GM23338 (cell line): ENCODE measurements at places on chromosomes 6 and 20.

DNA sequence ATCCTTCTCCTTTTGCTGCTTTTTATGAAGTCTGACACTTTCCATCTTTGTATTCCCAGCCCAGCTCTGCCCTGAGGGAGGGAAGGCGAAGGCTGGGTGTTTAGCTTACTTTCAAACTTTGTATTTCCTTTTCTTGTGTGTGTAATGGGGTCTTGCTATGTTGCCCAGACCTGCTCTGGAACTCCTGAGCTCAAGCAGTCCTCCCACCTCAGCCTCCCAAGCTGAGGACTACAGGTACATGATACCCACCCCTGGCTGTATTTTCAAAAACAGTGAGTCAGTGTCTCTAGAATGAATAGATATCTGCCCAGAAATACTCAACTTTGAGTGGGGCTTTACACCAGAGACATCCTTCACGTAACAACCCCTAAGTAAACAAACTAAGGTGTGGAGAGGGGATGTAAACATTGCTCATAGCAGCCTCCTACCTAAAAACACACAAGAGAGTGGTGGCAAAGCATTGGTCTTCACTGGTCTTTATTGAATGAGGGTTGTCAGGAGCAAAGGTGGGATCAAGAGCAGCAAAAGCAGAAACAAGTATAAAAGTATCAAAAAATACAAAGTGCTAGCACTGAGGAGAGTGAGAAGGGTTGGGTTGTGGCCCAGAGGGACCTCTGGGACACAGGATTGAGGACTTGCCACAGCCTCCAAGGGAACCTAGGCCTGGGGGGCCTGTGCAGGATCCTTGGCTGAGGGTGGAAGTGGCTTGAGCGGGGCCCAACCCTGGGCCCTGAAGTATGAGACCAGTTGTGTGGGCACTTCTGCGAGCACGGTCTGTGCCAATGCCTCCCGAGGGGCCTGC, 10.2 kb downstream of the SPAG4 start:
- no peak overlapping the region for H3K4me3 ChIP-seq
- DNase-seq = no peak

- 0 out of 2 replicates have a peak, but pooled peaks cover 2% of the 10 kb centered on the region for H3K36me3 ChIP-seq
- H3K4me3 ChIP-seq = peak overlapping the region; percentile 95
- 0 out of 2 replicates have a peak, but pooled peaks cover 8% of the 10 kb centered on the region for H3K4me1 ChIP-seq
- peaks cover 56% of the 10 kb centered on the region for H3K27me3 ChIP-seq
- no peak for DNase-seq
Observed at GRCh38 chr6:113856375-113856624, 845 bp upstream of the MARCKS start.

- H3K4me1 ChIP-seq = peaks cover 47% of the 10 kb centered on the region
- H3K27me3 ChIP-seq = no peaks in the 10 kb centered on the region
- DNase-seq = no peak
- H3K36me3 ChIP-seq = no peaks in the 10 kb centered on the region
- no peak overlapping the region for H3K27ac ChIP-seq
- no peak overlapping the region for H3K4me3 ChIP-seq
Observed at GRCh38 chr6:157840776-157841175, 17.7 kb downstream of the SNX9 start.

- H3K36me3 ChIP-seq = no peaks in the 10 kb centered on the region
- DNase-seq = no peak
- no peak overlapping the region for H3K27ac ChIP-seq
- H3K4me1 ChIP-seq = peaks cover 15% of the 10 kb centered on the region
Observed at GRCh38 chr6:157095084-157095483, 228.2 kb downstream of the TMEM242 start.

DNA sequence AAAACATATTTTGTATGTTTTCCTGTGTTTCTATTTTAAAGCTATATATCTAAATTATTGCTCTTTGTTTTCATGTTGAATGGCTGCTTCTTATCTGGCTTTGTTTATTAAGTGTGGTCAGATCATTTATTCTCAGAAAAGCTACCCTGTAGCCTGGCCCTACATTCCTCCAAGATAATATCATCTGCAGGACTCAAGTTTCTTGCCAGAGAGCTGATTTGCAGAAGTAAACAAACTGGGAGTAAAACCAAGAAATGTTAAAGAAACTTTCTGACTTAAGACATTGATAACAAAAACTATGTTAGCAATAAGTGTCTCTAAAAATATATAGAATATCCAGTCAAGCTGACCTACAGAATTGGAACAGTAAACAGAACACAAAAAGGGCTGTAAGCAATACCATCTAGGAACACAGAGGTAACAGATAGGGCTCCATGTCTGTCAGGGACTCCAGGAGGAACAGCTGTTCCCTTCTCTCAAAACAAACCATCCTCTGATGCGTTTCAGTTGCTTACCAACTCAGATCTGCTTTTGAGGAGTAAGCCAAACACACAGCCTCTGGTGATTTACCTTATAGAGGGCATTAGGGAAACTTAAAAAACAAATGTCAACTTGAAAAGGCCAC, 17.5 kb upstream of the CEP85L start:
- H3K4me1 ChIP-seq = no peaks in the 10 kb centered on the region
- no peak for DNase-seq
- H3K27ac ChIP-seq = no peak overlapping the region
- no peaks in the 10 kb centered on the region for H3K27me3 ChIP-seq

- H3K27ac ChIP-seq = no peak overlapping the region
- H3K4me1 ChIP-seq = no peaks in the 10 kb centered on the region
- H3K27me3 ChIP-seq = no peaks in the 10 kb centered on the region
Observed at GRCh38 chr20:19408971-19409370, 196.5 kb downstream of the SLC24A3 start.

DNA sequence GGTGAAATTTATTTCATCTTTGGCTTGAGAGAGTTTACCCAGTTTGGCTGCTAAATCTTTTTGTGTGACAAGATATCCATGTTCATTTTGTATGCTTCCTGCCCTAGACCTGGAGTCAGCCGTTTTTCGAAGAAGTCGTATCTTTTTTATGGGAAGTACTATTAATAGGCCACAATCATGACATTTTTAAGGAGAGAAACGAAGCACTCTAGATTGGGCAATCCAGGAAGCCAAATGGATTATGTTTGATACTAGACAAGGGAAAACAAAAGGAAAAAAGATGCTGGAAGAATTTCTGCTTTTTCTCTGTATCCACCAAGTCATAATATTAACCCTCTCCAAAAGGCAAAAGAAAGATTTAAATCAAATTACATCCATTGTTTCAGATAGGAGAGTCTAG, 214.6 kb downstream of the HDGFL1 start:
- no peak overlapping the region for H3K27ac ChIP-seq
- peaks cover 12% of the 10 kb centered on the region for H3K4me1 ChIP-seq
- no peaks in the 10 kb centered on the region for H3K36me3 ChIP-seq
- no peaks in the 10 kb centered on the region for H3K27me3 ChIP-seq

GRCh38 chr20:44461142-44461802, 14.4 kb upstream of the TTPAL start:
- no peaks in the 10 kb centered on the region for H3K36me3 ChIP-seq
- H3K4me3 ChIP-seq = no peak overlapping the region
- no peak for DNase-seq

DNA sequence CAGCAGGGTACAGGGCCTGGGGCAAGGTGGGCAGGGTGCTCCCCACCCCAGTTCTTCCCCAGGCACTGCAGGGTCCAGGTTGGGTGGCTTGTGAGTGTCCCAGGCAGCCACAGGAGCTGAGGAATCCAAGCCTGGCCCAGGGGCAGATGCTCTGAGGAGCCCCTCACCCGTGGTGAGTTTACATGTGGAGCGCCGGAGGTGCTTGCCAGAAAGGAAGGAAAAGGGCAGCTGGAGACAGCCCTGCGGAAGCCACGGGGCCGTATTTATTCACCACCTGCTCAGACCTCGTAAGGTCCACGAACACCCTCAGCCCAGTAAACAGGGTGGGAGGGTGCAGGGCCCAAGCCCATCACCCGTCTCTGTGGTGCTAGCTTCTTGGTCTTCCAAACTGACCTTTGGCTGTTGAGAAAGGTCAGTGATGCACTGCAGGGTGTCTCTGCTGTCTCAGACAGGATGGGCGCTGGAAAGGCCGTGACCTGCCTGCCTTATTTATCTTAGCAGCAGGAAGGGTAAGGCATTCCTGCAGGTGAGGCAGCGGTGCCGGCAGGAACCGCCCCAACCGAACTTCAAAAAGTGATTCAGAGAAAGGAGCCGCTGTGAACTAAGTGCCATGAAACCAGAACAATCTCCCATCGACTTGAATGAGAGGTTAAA, 4.0 kb upstream of the FRMD1 start:
- no peak overlapping the region for H3K27ac ChIP-seq
- H3K4me1 ChIP-seq = no peaks in the 10 kb centered on the region
- no peaks in the 10 kb centered on the region for H3K36me3 ChIP-seq
- no peak overlapping the region for H3K4me3 ChIP-seq
- no peak for DNase-seq
- no peaks in the 10 kb centered on the region for H3K27me3 ChIP-seq

GRCh38 chr6:151805286-151805840, 2.1 kb upstream of the ESR1 start:
- no peak overlapping the region for H3K27ac ChIP-seq
- H3K4me3 ChIP-seq = no peak overlapping the region
- peaks cover 51% of the 10 kb centered on the region for H3K27me3 ChIP-seq
- peaks cover 10% of the 10 kb centered on the region for H3K4me1 ChIP-seq

DNA sequence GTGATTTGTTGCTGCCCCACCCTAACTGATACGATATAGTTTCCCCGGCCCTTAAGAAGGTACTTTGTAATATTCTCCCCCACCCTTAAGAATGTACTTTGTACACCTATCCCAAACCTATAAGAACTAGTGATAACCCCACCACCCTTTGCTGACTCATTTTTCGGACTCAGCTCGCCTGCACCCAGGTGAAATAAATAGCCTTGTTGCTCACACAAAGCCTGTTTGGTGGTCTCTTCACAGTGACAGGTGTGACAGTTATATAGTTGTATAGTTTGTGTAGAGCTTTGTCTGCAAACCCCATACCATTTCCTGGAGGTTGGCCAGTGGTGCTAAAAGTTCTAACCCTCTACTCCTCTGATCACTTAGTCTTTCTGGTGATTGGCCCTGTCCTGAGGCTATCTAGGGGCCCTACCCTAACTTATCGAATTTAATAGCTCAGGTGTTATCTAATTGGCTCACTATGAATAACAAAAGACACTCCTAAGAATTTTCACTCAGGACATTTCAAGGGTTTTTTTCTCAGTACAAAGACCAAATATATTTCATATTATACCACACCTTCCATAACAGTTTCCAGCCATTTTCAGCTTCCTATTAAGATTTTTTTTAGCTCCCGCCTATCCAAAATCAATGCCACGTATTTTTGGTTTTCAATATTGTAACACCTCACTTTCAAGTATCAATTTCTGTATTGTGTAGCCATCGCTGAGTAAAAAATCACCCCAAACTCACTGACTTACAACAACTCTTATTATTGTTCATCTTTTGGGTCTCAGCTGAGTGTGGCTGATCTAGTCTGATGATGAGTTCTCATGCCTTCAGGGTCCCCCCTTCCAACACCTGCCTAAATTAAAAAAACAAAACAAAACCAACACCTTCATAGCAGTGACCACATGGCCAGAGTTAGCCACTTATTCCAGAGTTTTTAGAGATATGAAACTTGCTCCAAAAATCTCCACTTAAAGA, 9.8 kb upstream of the BTN1A1 start:
- H3K36me3 ChIP-seq = no peaks in the 10 kb centered on the region
- no peak for DNase-seq
- H3K27ac ChIP-seq = no peak overlapping the region
- no peaks in the 10 kb centered on the region for H3K27me3 ChIP-seq

- DNase-seq = peak; percentile 34
- no peaks in the 10 kb centered on the region for H3K27me3 ChIP-seq
- H3K4me3 ChIP-seq = no peak overlapping the region
- peaks cover 13% of the 10 kb centered on the region for H3K4me1 ChIP-seq
- H3K27ac ChIP-seq = no peak overlapping the region
- H3K36me3 ChIP-seq = no peaks in the 10 kb centered on the region
Observed at GRCh38 chr20:6397115-6397514, 274.3 kb upstream of the FERMT1 start.

- no peak overlapping the region for H3K4me3 ChIP-seq
- no peaks in the 10 kb centered on the region for H3K36me3 ChIP-seq
- no peak for DNase-seq
Observed at GRCh38 chr6:121959501-121959900, 440.0 kb upstream of the HSF2 start.

- H3K4me3 ChIP-seq = no peak overlapping the region
- no peaks in the 10 kb centered on the region for H3K36me3 ChIP-seq
- H3K27ac ChIP-seq = no peak overlapping the region
- H3K4me1 ChIP-seq = peaks cover 6% of the 10 kb centered on the region; the same call in 1 of the 2 replicates
Observed at GRCh38 chr20:40953416-40953815, 75.2 kb upstream of the TOP1 start.

DNA sequence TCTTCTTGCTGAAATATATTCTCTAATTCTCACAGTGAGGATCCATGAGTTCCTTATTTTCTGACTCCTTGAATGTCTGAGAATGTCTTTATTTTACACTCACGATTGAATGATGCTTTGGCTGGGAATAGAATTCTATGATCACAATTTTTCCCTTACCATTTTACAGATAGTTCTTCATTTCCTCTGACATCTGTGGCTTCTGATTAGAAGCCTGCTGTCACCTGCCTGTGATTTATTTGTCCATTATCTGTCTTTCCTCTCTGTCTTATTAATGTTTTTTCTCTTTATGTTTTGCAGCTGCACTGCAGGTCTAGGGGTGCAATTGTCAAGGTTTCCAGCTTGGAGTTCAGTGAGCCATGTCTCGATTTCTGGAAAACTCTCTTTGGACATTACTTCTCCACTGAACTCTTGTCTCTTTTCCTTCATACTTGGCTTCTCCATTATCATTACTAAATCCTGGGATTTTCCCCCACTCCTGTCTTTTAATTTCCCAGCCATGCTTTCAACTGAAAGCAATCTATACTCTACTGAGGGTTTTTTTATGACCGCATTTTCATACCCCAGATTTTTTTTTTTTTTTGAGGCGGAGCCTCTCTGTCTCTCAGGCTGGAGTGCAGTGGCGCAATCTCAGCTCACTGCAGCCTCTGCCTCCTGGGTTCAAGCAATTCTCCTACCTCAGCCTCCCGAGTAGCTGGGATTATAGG, 121.2 kb upstream of the PRND start:
- H3K36me3 ChIP-seq = no peaks in the 10 kb centered on the region
- no peaks in the 10 kb centered on the region for H3K27me3 ChIP-seq
- H3K4me3 ChIP-seq = no peak overlapping the region
- no peak overlapping the region for H3K27ac ChIP-seq

GRCh38 chr6:147870506-147871110, 362.1 kb downstream of the SAMD5 start:
- H3K27ac ChIP-seq = no peak overlapping the region
- H3K27me3 ChIP-seq = no peaks in the 10 kb centered on the region
- no peak overlapping the region for H3K4me3 ChIP-seq
- no peaks in the 10 kb centered on the region for H3K4me1 ChIP-seq

DNA sequence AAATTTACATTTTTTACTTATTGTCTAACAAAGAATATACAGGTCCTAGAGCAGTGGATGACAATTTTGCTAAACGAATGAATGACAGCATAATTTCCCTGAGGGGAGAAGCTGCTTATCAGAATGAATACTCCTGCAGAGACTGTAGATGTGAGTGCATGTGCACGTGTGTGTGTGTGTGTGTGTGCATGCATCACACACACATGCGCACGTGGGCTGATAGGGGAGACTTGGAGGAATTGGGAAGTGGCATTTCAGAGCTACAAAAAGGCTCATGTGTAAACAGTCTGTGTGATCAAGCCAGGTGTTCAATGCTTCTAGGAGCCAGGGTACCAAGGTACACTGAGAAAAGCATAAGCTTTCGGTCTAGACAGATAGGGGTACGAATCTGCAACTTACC, 93.5 kb upstream of the SASH1 start:
- no peak for DNase-seq
- no peak overlapping the region for H3K4me3 ChIP-seq
- H3K27ac ChIP-seq = no peak overlapping the region
- no peaks in the 10 kb centered on the region for H3K27me3 ChIP-seq
- no peaks in the 10 kb centered on the region for H3K36me3 ChIP-seq

GRCh38 chr6:6873778-6874177, 234.0 kb upstream of the RREB1 start:
- H3K27ac ChIP-seq = no peak overlapping the region
- no peaks in the 10 kb centered on the region for H3K36me3 ChIP-seq
- no peak for DNase-seq
- no peaks in the 10 kb centered on the region for H3K27me3 ChIP-seq
- H3K4me1 ChIP-seq = no peaks in the 10 kb centered on the region
- H3K4me3 ChIP-seq = no peak overlapping the region
